ENCODE measurements at places on chromosomes 7 and 10.
A peak's percentile ranks its signal among the peaks of the same experiment; 100 is the strongest.

- DNase-seq = no peak
Measured at GRCh38 chr10:28381466-28381865, 78.6 kb upstream of the MPP7 start.

DNA sequence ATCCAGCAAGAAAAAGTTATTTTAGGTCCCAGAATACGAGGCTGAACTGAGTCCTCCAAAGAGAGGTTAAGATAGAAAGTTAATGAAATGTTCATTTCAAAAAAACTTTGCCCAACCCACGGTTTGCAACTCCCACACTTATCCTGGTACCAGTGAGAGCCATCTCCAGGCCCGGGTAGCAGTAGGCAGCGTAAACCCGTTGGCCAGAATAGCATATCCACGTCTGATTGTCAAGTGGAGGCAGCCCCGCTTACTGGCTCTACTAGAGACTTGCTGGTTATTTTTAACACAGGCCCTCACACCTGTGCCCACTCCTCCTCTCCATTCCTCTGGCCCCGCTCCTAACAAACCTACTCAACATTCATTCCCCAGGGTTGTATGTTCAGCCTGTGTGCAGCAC lies 109.7 kb downstream of the HIP1 start:
- DNase-seq = no peak

GRCh38 chr7:13603661-13604060 lies 385.8 kb downstream of the ETV1 start:
- no peak for DNase-seq

DNA sequence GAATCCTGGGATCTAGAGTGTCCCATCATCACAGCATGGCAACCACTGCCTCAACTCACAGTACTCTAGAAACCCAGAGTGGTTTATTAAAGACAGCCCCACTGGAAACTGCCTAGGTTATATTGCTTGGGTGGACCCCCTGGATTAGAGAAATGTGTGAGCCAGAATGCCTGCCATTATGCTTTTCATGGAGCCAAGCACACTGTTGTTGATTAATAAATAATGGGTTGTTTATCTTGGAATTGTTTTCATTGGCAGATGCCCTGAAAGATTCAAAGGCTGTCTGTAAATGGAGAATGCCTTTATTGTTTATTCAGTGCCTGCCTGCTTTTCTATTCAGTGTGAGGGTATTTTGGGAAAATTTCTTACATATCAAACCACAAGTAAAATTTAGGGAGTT lies 52.1 kb downstream of the GNAI1 start:
- DNase-seq = no peak

DNA sequence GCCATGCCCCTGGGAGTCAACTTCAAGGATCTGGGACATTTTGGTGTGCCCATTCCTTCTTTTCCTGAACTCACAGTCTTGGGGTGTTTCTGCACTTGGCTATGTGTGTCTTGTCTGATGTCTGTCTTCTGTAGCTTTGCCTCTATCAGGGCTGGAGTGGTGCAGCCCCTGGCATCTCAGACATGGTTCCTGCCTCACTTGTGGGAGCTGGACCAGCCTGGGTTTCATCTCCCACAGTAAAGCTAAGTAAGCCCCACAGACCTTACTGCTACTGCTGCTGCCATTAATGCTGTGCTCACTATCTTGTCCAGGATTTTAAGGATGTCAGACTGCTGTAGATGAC lies 59.0 kb downstream of the ADCYAP1R1 start:
- no peak for DNase-seq

DNA sequence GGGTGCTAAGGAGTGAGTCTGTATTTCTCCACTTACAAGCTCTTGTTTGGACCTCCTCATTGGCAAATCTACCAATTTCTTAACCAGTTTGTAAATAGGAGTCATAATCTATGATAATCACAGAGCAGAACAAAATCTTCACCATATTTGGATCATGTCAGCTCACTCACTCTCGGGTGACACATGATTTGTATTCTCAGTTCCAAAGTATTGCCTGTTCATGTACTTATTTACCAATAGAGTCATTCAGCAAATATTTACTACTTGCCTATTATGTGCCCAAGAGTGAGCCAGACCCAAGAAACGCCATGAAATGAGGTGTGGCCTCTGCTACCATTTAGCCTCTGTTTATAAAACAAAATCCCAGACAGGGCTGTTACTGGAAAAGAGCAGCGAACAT lies 114.8 kb downstream of the TSPAN12 start:
- DNase-seq = no peak

GRCh38 chr10:87706731-87707130 lies 47.1 kb downstream of the PAPSS2 start:
- no peak for DNase-seq

GRCh38 chr10:60846173-60846572 lies 67.9 kb downstream of the CDK1 start:
- DNase-seq = no peak

GRCh38 chr10:98312349-98312748 lies 44.4 kb upstream of the LOXL4 start:
- no peak for DNase-seq

DNA sequence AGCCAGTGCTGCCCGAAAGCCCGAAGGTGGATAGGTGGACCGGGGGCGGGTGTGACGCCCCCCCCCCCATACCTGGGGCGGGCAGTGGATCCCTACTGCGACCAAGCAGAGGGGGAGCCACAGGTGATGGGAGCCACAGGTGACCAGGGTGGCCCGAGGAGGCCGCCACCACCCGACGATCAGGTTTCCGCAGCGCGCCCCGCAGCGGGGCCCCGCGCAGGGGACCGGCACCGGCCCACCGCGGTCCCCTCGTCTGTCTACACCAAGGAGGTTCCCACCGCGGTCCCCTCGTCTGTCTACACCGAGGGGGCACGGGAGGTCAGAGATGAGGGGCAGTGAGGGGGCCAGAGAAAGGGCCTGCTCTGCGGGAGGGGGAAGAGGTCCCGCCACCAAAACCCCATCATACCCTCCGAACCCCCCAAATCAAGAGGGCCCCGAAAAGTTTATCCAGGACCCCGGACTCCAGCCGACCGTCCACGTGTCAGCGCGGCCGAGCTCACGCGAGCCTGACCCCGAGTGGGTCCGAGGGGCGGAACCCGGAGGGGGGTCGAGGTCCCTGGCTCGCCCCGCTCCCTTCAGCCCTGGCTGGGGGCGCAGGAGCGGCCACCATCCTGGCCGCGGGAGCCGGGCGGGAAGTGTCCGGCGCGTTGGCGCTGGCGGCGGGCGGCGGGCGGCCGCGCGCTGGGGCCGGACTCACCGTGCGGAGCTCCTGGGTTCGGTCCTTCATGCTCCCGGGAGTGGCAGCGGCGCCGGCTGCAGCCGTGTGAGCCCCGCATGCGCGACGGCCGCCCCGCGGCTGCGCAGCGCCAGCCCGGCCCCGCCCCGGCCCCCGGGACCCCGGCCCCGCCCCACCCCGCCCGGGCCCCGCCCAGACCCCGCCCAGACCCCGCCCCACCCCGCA lies at the start of gene STX1A:
TSS of gene STX1A (minus strand) at position 765 of the 901 bp plus-strand sequence. CDS start at position 727, 38 bp downstream.
- DNase-seq = peak; percentile 58

DNA sequence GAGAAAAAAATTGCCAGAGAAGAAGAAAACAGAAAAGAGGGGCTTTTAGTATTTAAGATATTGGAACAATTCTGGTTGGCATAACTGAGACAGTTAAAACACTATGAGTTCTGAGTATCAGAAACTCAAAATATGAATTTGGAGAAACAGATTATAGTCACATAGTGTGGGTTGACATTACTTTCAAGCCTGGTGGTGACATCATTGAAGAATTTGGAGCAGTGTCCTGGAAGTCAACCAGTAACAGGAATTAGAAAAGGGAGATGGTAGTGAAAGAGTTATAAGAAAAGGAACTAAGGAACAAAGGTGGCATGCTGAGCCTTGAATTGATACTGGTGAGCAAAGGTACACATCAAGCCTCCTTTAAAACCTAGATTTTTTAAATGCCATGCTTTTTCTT lies 88.2 kb downstream of the ZNF438 start:
- DNase-seq = no peak

DNA sequence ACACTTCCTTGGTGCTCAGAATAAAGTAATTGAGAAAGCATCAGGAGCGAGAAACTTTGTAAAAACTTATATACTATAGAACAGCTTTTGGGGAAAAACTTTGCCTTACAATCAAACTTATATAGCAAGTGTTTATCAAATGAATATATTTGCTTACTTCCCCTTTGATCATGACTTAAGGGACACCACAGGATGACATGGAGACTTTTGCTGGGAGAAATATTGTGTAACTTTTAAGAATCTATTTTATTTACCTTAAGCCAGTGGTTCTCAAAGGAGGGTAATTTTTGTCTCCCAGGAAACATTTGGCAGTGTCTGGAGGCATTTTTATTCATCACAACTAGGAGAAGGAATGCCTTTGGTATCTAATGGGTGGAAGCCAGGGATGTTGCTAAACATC lies 173.8 kb upstream of the HABP2 start:
- no peak for DNase-seq

GRCh38 chr7:94375691-94376090 lies 19.0 kb upstream of the COL1A2 start:
- DNase-seq = peak; percentile 80

DNA sequence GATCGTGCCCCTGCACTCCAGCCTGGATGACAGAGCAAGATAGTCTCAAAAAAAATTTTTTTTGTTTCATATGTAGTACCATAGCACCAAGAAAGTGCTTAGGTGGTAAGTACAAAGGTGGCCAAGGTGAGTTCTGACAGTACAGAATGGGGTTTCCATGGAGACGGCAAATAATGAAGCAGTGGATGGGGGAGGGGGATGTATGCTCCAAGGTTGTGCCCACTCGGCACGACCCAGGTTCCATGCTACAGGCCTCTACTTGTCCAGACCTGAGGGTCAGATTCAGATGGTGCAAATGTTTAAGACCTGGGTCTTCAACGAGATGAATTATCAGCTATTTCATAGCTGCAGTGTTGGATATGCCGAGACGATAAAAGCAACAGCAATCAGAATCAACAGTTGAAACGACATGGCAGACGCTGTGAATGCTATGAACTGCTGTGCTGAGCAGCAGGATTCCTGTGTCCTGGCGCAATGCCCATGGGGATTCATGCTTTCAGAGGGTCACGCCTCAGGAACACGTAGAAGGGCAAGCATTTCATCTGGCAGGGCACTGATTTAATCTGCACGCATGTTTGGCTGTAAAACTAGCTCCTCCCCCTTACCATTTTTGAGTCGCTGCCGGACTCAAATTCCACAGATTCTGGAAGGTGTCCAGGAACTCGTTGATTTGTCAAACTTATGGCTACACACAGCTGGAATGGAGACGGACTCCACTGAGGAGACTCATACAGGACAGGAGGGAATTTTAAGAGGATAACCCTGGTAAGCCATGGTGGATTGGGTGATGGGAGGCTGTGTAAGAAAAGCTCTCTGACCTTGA lies 256.5 kb downstream of the FRMD4A start:
- peak; percentile 90 for DNase-seq

- no peak for DNase-seq
Measured at GRCh38 chr7:99729486-99730237, 5.3 kb downstream of the CYP3A7 start.
